ENCODE measurements at places on chromosomes 7 and 10.

DNA sequence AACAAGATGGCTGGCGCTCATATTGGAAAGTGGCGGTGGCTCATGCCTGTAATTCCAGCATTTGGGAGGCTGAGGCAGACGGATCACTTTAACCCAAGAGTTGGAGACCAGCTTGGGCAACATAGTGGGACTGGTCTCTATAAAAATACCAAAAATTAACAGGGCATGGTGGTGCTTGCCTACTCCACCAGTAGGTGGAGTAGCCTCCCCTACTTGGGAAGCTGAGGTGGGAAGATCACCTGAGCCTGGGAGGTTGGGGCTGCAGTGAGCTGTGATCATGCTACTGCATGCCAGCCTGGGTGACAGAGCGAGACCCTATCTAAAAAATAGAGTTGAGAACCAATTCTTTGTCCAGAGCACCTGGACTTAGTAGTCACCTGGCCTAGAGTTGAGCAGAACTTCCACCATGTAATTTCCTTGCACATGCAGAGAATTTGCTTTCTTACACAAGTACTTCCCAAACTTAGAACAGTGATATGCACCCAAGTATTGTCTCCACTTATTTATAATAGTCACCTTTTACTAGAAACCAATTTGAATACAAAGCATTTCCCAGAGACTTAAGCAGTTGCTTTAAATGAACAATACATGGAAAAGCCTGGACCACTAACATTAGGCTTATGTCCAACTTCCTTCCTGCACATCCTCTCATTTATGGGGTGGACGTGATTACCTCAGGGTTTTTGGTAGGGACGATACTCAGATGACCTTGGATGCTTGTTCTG, 15.9 kb downstream of the LAMB4 start:
- no peak for DNase-seq

GRCh38 chr7:118076564-118076963, 107.4 kb upstream of the LSM8 start:
- no peak for DNase-seq

- no peak for DNase-seq
These were observed 136.9 kb downstream of the CUBN start for GRCh38 chr10:16992611-16993119.

GRCh38 chr7:43196379-43196778, 83.9 kb downstream of the HECW1 start:
- peak; percentile 2 for DNase-seq

DNA sequence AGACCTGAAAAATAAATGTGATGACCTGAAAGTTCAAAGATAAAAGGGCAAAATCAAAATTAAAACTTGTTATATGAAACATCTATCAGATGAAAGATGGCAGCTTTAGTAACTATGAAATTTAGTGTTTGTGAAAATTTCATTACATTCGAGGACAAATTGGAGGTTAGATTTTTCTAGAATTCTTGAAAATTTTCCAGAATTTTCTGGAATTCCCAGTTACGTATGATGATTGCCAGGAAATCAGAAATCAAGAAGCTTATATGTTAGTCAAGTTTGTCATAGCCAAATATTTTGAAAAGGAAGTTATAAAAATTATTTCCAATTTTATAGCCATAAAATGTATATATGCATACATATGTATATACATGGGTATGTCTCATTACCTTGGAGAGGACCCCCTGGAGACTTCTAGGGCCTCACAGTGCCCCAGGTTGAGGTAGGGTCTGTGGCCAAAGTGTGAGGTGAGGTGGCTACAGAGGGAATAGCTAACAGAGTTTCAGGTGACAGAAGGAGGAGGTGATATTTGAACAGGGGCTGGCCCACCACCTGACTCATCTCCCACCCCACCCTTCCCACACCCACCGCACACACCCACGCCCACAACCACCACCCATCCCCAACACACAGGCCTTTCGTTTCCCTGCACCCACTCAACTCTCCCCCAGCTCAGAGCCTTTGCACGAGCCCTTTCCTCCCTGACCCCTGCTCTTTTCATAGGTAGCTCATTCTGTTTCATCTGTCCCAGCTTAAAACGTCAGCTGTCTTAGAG, 21.5 kb downstream of the C10orf105 start:
- DNase-seq: no peak

GRCh38 chr10:86734207-86734988, 22.0 kb upstream of the BMPR1A start:
- DNase-seq: no peak
